ENCODE measurements at places on chromosomes 2 and 18.

GRCh38 chr18:11147962-11148679 is 1.2 kb downstream of the PIEZO2 start:
- DNase-seq = no peak

- no peak for DNase-seq
Measured at GRCh38 chr18:79440316-79441110, 44.8 kb downstream of the NFATC1 start.

DNA sequence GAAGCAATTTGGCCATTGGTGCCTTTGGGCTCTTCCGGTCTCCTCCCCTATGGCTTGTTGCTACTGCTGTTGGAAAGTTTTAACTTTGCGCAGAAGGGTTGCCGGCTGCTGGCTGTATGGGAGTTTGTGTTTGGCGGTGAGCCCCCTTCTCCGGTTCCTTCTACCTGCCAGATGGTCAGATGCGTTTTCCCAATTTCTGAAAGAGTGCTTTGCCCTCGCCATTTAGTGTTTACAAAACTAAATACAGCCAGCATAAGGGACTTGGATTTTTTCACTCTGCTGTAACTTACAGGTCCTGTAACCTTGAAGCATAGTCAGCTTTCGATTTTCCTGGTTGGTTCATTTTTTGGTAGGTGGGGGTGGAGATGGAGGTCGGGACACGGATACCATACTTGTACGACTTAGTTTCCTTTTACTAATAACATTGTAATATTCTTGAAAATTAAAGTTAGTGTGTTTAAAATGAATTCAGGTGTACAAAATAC is 604 bp downstream of the COQ10B start:
- no peak for DNase-seq

DNA sequence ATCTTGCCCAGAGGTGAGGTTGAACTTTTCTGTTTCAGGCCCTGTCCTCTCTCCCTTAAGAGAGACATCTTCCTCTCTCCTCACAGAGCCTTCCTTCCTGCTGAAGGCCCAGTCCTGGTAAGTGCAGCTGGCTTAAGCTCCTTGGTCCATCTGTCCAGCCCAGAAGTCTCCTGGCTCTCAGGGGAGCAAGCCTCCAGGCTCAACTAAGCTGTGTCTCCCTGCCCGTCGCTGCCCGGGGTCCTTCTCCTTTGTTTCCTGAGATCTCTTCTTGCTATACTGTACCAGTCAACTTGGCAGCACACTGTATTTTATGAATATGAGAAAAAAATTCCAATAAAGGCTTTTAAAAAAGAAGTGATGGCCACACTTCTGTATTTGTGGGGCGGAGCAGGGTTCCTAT is 77.4 kb downstream of the KCNF1 start:
- DNase-seq = no peak

GRCh38 chr2:135546436-135546835 is 15.2 kb downstream of the R3HDM1 start:
- no peak for DNase-seq

- no peak for DNase-seq
Measured at GRCh38 chr2:37468170-37468569, 123.7 kb downstream of the QPCT start.

DNA sequence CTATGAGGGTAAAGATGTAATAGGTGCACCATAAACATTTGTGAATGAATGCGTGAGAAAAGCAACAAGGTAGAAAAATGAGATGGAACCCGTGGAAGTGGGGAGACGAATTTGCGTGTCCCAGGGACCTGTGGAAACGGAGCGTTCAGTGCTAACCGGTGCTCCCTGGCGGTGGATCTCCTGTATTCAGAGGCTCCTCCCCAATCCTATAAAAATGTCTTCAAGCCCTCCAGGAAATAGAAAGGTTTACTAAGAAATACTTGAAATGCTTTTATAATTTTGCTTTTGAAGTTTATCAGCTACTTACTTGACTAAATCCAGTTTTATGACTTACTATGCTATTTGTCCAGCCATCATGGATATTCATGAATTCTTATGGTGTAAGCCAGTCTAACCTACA is 62.8 kb upstream of the RBM44 start:
- DNase-seq = no peak

- no peak for DNase-seq
Measured at GRCh38 chr2:206316141-206316540, 41.7 kb downstream of the ZDBF2 start.

GRCh38 chr2:170660409-170660808 is 54.7 kb upstream of the SP5 start:
- DNase-seq = no peak

DNA sequence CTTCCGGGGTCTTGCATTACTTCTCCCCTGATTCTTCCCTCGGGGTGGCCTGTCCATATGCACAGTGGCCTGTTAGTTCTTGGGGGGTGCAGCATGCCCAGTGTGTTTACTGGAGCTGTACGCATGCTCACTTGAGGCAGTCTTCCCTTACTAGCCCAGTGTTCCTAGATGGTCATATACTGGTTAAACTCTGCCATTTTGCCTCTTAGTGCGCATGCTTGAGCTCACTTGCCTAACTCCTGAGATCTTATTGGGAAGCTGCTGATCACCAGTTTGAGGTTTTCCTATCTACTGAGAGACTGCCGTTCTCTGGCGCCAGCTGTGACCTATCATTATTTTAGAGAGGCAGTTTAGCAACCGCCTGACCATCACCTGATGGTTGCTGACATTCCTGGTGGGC is 571.2 kb downstream of the ADCYAP1 start:
- no peak for DNase-seq

- DNase-seq = no peak
Measured at GRCh38 chr18:44080054-44080453, 600.6 kb upstream of the SETBP1 start.

GRCh38 chr2:52526735-52527134 is 1240.9 kb upstream of the CHAC2 start:
- DNase-seq = no peak

GRCh38 chr2:161766334-161766733 is 142.1 kb downstream of the SLC4A10 start:
- DNase-seq = no peak

GRCh38 chr2:236393581-236393980 is 129.4 kb upstream of the ASB18 start:
- DNase-seq = no peak

- no peak for DNase-seq
Measured at GRCh38 chr18:44917216-44918141, 236.8 kb downstream of the SETBP1 start.

- DNase-seq = no peak
Measured at GRCh38 chr2:26312471-26312870, 33.5 kb upstream of the SELENOI start.

- DNase-seq = no peak
Measured at GRCh38 chr18:57212678-57213077, 65.8 kb downstream of the BOD1L2 start.

DNA sequence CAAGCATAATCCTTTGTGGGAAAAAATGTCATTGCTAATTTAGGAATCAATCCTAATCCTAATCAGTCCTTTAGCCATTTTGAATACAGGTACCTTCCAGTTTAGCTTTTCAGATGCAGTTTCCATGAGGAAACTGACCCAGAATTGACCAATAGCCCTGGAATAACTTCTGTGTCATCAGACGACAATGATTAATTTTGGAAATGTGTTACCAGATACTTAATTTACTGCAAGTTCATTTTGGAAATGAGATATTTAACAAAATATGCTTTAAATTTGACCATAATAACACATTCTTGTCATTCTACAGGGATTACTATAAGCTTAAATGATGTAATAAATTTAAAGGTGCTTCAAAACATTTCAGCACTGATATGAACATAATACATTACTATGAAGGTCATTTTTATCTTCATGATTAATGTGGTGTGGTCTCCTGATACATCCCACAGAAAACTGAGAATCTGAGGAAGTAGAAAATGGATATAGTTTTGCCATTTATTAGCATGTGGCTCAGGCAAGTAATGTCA is 129.8 kb upstream of the SH3BP4 start:
- DNase-seq = no peak

- DNase-seq = no peak
Measured at GRCh38 chr2:98170076-98170475, 83.1 kb downstream of the VWA3B start.

DNA sequence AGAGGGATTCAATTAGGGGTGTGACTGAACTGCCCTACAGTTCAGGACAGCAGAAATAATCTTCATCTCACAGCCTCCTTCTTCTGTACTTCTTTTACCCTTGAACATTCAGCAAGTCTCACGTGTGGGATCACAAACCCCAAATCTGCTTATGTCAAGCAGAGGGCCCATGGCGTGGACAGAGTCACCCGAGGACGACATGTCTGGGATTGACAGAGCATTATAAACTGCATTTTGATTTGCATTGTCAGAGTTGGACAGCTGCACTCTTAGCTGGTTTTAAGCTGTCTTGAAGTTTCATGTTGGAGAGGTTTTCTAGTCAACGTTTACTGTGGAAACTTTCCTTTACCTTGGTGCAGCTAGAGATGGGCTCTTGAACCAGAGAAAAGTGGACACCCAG is 26.4 kb downstream of the MGAT5 start:
- DNase-seq = no peak

DNA sequence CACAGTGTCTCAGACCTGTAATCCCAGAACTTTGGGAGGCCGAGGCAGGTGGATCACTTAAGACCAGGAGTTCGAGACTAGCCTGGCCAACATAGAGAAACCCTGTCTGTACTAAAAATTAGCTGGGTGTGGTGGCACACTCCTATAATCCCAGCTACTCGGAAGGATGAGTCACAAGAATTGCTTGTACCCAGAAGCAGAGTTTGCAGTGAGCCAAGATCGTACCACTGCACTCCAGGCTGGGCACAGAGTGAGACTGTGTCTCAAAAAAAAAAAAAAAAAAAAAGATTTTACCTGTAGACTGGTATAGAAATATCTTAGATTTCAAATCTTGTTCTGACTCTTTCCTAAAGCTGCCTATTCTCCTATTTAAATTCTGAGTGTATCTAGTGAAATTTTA is 7.2 kb upstream of the KLHL29 start:
- no peak for DNase-seq

- peak; percentile 11 for DNase-seq
Measured at GRCh38 chr2:208407667-208408066, 1.1 kb downstream of the PTH2R start.

GRCh38 chr18:72104851-72105250 is 439.3 kb downstream of the CBLN2 start:
- no peak for DNase-seq

DNA sequence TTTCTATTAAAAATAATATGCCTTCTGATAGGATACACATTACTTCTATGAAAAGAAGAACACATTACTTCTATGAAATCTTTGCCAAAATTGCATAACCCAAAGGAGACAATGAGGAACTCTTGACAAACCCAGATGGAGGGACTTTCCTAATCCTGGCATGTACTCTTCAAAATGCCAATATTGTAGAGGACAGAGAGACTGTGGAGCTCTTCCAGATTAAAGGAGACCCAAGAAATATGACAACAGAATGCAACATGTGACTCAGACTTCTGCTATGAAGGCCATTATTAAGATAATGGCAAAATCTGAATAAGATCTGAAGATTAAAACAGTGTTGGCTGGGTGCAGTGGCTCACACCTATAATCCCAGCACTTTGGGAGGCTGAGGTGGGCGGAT is 22.2 kb downstream of the SOWAHC start:
- DNase-seq = no peak

- DNase-seq = peak; percentile 32
Measured at GRCh38 chr2:148967578-148967977, 70.9 kb upstream of the LYPD6B start.

DNA sequence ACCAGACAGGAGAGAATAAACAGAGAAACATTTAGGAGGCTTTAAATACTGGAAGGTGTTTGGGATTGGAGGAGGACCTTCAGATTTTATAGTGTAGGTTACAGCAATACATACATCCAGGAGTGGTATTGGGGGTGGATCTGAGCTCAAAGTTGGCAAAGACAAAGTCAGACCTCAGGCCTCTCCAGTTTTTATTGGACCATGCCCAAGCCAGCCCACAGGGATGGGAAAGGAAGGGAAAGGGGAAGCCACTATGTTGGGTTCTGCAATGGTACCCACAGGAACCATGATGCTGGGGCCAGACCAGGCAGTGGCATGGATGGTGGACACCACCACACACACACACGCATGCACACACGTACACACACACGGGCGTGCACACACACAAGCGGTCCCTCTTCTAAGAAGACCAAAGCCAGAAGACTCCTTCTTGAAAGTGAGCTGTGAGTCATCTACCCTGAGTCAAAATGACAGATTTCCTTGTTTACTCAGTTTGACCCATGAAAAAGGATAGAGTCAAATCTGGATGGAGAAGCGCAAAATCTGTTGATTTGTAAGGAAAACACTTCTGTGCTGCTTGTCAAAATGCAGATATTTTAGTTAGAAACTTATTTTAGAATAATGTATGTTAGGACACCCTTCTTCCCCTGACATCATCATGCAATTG is 87.9 kb downstream of the TRABD2A start:
- no peak for DNase-seq

- no peak for DNase-seq
Measured at GRCh38 chr2:127423880-127424279, 5.7 kb downstream of the PROC start.

Data from midbrain (tissue), 1 donor.